Inflammatory macrophage treated with lipopolysaccharide for 1 hour (primary cell): ENCODE measurements at places on chromosomes 6 and 20.
A peak's percentile ranks its signal among the peaks of the same experiment; 100 is the strongest.

GRCh38 chr20:58038123-58038654 is 190.3 kb downstream of the ANKRD60 start:
- DNase-seq = no peak

GRCh38 chr6:5680095-5680494 is 326.6 kb downstream of the NRN1 start:
- DNase-seq = no peak

- no peak for DNase-seq
Measured at GRCh38 chr6:104521176-104521575, 338.5 kb downstream of the HACE1 start.

GRCh38 chr20:20396794-20397193 is 28.9 kb downstream of the INSM1 start:
- DNase-seq = no peak

DNA sequence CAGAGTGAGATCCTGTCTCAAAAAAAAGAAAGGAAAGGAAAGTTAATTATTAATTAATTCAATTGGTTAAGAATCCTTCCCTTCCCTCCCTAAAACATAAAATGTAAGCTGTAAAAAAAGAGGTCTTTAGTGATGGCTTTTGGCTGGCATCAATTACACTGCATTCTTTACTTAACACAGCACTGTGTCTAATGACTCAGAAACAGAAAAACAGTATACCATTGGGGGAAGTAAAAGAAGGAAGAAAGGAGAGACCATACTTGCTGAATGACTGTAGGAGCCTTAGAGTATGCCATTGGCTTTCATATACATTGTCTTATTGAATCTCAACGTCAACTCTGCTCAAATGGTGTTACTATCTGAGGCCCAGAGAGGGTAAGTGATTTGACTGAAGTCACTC is 18.3 kb upstream of the CITED2 start:
- DNase-seq = peak; percentile 44

DNA sequence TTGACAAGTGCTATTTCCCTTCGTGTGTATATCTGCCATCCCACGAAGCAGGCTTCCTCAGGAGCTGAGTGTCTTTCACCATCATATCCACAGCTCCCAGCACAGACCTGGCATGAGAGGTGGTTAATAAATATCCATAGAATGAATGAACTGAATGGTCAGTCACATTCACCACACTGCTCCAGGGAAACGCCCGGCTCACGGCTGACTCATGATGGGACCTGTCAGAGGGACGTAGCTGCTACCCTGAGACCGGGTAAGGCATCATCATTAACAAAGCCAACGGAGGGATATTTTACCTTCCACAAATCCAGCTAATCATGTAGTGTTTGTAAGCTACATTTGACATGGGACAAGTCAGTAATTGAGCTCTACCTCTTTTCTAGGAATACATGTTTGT is 12.5 kb downstream of the AGPAT4 start:
- DNase-seq = no peak

DNA sequence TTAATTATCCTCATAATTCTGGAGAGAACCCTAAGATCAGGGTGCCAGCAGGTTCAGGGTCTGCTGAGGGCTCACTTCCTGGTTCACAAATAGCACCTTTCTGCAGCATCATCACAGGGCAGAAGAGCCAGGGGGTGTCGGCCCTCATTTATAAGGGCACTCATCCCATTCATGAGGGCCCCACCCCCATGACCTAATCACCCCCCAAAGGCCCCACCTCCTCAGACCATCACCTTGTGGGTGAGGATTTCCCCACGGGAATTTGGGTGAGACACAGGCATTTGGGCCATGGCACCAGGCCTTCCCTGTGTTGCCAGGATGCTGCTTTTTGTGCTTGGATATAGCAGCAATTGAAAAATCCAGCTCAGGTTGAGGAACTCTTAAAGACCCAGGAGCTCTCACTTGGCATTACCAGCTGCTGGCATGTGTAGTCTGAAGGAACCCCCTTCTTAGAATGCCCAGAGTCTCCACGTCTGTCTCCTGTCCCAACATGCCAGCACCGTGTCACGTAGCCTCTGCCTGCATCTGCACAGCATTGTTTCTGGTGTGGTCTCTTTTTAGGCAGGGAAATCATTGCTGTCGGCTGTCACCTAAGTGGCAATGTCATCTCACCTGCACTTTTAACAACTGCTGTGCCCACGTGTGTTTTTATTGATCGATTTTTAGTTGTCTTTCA is 71.5 kb downstream of the RPP40 start:
- DNase-seq = peak; percentile 66

GRCh38 chr6:148989585-148989984 is 242.8 kb downstream of the UST start:
- no peak for DNase-seq

DNA sequence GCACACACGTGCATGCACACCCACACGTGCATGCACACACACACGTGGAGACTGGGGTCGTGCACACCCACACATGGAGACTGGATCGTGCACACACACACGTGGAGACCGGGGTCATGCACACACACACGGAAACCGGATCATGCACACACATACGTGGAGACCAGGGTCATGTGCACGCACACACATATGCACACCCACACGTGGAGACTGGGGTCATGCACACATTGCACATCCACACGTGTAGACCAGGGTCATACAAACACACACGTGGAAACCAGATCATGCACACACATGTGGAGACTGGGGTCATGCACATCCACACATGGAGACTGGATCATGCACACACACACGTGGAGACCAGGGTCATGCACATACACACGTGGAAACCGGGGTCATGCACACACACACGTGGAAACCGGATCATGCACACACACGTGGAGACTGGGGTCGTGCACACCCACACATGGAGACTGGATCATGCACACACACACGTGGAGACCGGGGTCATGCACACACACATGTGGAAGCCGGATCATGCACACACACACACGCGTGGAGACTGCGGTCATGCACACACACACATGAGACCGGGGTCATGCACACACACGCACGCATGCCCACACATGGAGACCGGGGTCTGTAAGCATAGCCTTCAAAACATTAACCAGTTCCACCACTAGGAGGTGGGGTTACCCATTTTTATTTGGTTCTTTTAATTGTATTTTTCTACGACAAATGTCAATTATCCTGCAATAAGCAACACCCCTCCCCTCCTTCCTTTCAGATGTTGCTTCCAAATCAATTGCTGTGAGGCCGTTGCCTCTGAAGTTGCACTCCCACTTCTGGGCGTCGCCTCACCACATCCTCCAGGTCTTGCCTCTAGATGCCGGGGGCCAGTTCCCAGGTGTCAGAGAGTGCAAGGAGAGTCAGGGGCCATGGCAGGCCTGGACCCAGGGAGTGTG is 95.8 kb downstream of the TMEM242 start:
- DNase-seq = peak; percentile 6

GRCh38 chr6:158488065-158488464 is 71.8 kb upstream of the TMEM181 start:
- peak; percentile 66 for DNase-seq

DNA sequence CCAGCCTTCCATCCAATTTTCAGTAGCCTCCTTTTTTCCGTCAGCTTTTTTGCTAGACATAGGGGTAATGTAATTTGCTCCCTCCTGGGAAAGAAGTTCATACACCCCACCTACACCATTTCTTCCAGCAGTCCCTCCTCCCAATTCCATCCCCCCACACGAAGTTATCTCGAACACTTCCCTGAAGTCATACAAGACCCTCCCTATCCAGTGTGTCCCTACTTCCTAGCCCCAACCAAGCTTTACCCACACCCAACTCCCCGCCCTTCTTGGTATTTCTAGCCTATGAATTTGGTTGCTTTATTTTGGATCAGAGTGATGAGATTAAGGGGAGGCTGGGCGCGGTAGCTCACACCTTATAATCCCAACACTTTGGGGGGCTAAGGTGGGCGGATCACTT is 1.0 kb downstream of the UBE2C start:
- DNase-seq = no peak

GRCh38 chr6:159254186-159254585 is 85.0 kb downstream of the FNDC1 start:
- DNase-seq = no peak

DNA sequence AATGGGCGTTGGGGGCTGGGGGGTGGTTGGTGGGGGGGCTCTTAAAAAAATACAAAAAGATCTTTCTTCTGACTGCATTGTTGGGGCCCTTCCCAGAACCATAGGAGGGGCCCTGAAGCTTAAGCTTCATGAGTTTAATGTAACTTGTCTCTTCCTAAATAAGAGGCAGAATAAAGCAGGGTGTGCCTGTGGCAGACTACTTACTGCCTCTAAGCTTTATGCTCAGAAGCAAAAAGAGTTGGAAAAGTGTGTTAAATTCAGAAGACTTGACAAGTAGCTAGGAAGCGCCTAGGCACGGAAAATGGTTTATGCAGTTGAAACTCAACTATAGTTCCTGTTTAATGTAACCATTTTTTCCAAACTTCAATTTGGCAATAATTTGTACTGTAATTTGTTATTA is 44.5 kb downstream of the TIAM2 start:
- DNase-seq = no peak

- no peak for DNase-seq
Measured at GRCh38 chr6:51184046-51184445, 365.4 kb downstream of the TFAP2B start.

DNA sequence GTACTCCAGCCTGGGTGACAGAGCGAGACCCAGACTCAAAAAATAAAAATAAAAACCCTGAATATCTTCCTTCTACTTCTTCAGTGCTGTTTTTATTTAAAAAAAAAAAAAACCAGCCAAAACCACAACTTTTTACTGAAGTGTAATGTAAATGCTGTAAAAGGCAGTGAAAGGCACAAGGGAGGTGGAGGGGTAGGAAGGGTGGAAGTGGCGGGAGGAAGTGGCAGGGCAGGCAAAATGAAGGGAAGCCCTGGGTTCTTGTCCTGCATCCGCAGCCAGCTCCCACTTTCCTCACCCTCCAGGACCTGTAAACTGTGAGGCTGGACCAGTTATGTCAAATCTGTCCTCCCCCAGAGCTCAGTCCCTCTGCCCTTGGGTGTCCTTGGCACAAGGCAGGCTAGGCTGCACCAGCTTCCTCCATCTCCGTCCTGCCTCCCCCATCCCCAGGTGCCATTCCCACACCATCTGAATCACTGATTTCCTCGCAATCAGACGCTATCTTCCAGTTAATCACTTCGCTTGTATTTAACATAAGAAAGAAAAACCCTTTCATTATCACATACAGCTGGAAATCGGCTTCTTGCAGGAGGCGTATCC is 13.7 kb upstream of the PANK2 start:
- no peak for DNase-seq

GRCh38 chr6:154605178-154605881 is 94.8 kb upstream of the CNKSR3 start:
- DNase-seq = peak; percentile 77

GRCh38 chr6:167030222-167031072 is 31.2 kb downstream of the CEP43 start:
- no peak for DNase-seq
